ENCODE measurements at places on chromosomes 2 and 18.

- DNase-seq: no peak
Observed at GRCh38 chr2:105538840-105539239, 140.0 kb upstream of the FHL2 start.

GRCh38 chr2:161486111-161486510 lies 70.0 kb downstream of the TBR1 start:
- DNase-seq: no peak

DNA sequence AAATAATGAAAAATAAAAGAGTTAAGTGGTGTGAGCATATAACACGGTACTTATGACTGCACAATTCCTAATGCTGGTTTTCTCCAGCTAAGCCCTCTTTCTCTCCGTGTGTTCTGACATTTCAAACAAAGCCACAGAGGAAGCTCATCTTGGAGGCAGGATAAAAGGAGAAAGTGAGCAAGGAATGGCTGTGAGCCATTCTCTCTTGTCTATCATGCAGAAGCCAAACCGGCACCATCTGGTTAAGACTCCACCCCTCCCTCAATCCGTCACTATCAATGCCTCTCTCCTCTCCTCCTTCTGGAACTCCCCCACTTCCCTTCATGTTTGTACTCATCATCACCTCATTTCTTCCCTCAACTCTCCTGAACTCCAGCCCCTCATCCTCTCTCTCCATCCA lies 210.4 kb downstream of the TMEM163 start:
- DNase-seq: no peak

- no peak for DNase-seq
Observed at GRCh38 chr18:8005870-8006569, 438.9 kb downstream of the PTPRM start.

Data from AML-193 (cell line).